ENCODE measurements at places on chromosomes 7 and 10.

DNA sequence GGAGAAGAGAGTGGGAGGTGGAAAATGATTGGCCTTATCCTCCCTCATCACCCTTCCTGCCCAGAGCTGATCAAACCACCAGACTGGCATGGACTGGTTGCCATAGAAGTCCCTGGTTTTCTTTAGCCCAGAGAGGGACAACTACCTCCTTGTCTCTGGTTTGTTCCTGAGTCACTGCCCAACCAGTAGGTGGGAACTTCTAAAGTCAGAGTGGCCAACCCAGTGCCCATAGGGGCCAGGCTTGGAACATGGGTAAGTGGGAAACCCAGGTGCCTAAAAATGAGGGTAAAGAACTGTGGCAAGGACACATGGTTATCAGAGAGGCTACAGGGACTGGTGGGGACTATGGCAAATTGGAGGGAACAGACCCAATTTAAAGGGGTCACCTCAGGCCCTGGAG, 63.8 kb downstream of the FAM241B start:
- DNase-seq, result no peak

- DNase-seq, result no peak
These were observed 24.1 kb upstream of the MYH16 start for GRCh38 chr7:99248391-99249095.

- no peak for DNase-seq
These were observed 789.0 kb downstream of the PHTF2 start for GRCh38 chr7:78587443-78588044.

- DNase-seq, result no peak
These were observed 39.6 kb downstream of the ARMH3 start for GRCh38 chr10:102016416-102016815.

GRCh38 chr10:5575144-5575481, 50.4 kb downstream of the CALML3 start:
- DNase-seq, result no peak

DNA sequence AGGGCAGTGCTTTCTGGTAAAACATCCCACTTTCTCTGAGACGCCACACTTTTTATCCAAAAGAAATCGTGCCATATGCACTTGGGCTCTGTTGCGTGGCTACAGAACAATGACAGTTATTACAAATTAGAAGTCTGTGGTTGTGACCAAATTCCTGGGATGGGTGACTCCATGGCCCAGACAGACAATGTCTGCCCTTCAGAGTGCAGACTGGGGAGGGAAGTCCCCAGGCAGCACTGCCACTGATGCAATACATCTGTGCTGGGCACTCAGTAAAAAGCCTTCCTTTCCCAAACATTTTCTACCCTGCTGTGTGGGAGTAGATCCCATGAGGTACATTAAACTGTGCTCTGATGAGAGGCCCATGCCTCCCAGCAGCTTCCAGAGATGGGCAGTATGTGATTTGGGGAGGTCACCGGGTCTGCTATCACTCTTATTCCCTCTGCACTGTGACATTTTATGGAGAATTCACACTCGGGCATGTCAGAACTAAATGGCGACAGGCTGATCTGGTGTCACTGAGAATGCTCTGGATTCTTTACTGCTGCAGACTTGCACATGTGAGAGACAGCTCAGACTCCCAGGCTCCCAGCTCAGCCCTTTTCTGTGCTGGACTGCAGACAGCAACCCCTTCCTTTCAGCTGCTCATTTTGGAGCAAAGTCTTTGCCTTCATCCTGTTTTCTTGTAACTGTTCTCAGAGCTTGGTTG, 243.5 kb upstream of the ZNF32 start:
- DNase-seq, result no peak

DNA sequence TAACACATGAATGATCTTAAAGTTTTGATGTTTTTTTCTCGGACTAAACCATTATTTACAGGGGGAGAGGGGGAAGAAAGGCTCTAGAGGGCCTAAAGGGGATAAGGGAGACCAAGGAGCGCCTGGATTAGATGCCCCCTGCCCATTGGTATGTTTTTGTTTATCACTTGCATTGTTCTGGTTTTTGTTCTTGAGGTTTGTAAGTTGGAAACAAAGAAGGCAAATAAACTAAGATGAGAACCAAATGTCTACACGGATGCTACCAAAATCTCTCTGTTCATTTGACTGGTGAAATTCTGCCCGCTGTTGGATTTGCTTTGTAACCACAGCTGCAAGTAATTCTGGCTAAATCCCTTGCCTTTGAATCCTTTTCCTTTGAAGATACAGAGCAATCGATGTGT, 99.8 kb upstream of the MACROH2A2 start:
- no peak for DNase-seq

DNA sequence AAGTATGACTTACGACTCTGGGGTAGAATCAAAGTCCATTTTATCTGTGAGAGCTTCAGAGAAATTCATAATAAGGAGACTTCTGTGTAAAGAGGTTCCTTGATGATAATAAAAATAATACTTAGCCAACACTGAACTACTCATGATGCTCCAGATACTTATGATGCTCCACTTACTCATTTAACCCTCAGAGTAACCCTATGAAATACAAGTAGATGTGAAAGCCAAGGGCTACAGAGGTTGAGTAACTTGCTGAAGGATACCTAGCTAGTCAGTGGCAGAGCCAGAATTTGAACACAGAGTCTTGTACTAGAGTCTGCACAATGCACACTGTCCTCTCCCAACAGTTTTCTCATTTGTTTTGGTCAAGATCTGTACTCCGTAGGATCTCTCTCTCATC, 89.5 kb downstream of the HECW1 start:
- no peak for DNase-seq

DNA sequence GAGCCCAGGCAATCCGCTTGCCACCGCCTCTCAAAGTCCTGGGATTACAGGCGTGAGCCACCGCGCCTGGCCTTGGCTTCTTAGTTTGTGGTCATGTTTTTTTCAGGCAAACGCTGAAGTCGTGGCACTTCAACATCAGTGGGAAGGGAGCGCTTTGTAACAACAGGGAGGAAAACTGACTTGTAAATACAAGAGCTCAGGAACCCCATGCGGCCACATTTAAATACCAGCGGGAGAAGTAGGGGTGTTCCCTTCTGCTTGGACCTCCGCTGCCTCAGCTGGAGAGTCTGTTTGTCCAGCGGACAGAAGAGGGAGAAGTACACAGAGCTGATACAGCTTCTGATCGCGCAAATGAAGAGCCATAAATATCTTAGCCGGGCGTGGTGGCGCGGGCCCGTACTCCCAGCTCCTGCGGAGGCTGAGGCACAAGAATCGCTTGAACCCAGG, 108.7 kb upstream of the KMT2C start:
- DNase-seq, result no peak

GRCh38 chr7:36638586-36639263, 85.6 kb downstream of the AOAH start:
- no peak for DNase-seq

DNA sequence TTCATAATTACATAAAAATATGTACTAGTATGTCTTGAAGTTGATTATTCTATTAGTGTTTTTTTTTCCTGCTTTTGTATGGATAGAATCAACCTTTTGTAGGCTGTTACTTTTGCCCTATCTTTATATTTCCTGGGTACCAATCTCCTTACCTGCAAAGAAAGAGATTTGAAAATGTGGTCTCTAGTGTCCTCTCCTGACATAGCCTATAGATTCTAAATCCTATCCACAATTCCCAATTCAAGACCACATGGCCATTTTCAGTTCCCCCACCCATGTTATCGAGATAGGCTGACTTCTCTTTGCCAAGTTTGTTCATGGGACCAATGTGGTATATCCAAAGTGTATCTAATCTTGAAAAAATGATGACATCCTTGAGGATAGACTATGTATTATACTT, 269.4 kb upstream of the SEMA3D start:
- no peak for DNase-seq

- DNase-seq, result no peak
These were observed 200.9 kb downstream of the TEX36 start for GRCh38 chr10:125482108-125482507.

DNA sequence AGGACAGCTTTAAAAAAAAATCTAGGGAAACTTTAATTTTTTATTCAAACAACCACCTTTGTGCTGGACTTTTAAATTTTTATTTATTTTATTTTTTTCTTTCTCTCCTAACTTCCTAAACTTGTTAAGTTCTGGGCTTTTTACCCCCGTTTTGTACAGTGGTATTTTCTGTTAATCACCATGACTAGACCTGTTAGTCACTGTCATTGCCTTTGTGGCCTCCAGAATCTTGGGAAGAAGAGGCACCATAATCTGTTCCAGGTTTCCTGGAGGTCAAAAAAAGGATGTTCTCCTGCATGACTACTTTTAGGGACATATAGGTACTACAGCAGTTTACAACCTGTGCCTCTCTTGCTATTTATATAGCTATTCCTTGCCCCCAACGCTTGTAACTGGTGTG, 31.1 kb upstream of the DDX50 start:
- DNase-seq, result no peak

DNA sequence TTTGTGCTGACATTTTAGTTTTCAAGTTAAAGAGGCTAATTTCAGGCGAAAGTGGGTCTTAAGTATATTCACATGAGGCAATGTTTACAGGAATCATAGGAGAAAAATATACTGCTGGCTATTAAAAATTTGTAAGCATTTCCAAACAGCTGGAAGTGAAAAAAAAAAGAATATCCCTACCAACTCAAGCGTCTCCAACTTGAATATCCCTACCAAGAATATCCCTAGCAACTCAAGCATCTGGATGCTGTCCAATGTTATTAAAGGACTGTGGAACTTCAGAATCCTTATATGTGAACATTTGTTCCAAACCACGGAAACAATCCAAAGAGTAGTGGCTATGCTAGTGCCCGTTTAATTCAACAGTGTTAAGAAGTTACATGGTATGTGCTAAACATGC, 1303.0 kb downstream of the GATA3 start:
- DNase-seq, result no peak

DNA sequence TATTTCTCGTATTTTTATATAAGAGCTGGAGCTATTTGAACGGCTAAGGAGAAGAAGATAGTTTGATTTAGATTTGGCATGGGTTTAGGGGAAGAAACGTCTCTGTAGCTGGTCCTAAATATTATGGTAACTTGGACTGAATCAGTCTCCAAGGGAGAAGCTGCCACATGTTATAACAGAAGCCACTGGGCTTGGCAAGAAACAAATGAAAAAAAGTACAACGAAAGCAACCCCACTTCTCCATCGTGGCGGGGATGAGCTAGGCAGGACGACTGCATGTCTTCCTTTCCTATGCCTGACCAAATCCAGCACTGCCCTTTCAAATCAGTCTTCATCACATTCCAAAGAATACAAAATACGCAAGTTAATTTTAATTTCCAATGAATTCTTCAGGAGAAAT, 196.7 kb upstream of the KLF14 start:
- DNase-seq, result no peak

DNA sequence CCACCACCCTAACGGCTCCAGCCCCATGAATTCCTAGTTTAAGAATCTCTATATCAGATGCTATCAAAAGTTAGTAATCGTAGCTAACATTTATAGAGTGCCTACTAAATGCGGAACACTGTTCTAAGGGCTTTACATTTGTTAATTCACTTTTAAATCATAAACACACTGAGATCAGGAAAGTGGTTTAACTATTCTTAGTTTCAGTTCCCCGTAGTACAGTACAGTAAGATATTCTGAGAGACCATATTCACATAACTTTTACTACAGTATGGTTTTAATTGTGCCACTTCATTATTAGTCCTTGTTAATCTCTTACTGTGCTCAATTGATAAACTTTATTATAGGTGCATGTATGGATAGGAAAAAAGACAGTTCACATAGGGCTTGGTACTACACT, 22.5 kb downstream of the SYPL1 start:
- no peak for DNase-seq

DNA sequence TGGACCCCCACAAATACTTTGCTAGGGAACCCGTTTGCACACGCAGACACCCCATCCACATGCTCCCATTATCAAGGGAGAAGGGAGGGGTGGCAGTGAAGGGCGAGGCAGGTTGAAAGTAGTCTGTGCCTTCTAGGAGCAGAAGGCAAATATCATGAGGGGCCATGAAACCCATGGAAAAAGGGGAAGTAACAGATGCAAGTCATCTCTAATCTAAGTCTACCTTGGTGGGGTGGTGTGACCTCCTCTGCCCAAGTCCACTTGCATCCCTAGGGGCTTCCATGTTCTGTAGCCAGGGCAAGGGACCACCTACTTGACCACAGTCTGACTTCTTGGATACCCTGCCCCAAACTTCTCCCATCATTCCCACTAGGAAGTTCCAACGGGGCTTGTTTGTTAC, 5.5 kb downstream of the GIMAP6 start:
- DNase-seq, result no peak

DNA sequence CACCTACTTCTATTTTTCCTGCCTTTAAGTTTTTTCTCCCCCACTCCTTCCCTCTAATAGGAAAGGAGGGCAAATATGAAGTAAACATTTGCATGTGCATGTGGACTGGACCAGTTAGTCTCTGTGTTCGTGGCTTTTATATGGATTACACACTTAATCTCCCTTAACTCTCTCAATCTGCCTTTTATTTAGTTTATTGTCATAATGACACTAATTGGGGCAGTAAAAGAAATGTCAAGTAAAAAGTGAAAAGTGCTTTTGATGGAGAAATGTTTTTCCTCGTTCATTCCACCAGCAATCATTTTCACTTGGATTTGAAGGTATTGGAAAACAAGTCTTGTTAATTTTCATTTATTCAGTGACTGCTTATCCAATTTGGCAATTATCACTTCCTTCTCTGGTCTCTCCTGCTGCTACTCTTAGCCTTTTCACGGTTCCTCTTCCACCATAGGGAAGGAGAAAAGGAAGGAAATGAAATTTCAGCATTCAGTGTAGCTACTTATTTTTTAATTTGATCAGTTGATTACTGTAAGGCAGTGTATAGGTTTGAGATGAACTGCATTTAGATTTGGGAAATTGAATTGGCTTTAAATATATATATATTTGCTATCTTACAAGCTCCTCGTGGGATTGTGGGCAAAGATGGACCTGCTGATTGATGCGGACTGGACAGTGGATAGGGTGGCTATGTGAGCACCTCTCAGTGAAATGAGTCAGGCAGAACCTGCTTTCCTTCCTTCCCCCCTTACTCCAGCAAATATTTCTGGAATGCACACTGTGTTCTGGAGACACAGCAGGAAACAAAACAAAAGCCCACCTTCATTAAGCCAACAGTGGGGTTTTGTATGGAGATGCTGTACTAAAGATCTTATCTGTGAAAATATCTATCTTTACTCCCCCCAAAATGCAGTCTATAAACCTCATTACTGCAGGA, 77.5 kb downstream of the LRRC4 start:
- no peak for DNase-seq

DNA sequence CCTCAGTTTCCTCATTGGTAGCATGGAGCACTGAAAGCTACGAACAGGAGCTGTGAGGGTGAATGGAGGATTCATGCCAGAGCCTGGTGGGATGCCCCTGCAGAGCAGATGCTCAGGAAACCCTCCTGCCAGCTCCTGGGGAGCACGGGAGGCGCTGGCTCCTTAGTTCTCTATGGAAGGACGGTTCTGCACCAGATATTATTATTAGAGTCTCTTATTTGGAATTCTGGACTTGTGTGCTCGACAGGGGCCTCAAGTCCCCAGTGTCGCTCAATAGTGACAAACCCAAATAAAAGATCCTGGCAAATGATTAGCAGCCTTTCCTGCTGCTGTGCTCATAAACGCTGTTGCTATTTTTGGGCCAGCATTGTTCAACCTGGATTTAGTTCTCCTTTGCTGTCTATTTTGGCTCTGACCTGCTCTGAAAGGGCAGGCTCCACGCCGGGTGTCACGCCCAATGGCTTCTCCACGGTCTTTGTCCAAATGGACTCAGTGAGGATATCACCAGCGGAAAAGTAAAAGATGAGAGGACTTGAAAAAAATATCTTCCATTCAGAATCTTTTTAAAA, 23.0 kb upstream of the KLF6 start:
- no peak for DNase-seq

- DNase-seq, result no peak
These were observed 89.7 kb downstream of the BMPR1A start for GRCh38 chr10:86846088-86846487.

All from NCI-H2081 treated with DMSO at 0.1 percent for 48 hours (cell line).